ENCODE measurements at places on chromosomes 12 and 14.
A peak's percentile ranks its signal among the peaks of the same experiment; 100 is the strongest.

- DNase-seq = no peak
Observed at GRCh38 chr12:112425582-112426382, 7.0 kb downstream of the PTPN11 start.

DNA sequence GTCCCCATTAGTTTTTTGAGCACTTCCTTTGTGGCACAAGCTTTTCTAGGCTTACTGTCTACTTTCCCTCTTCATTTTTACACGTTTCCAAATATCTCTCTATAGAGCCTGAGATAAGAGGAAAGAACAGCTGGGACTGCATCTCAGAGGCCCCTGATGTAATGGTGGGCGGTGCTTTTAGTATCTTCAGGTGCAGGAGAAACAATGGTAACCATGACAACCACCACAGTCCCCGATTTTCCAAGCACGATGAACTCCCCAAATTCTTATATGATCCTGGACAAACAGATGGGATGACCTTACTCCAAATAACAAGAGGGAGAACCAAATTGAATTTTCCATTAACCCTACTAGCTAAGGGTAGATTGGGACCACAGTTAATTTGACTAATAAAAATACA, 103.3 kb downstream of the AEBP2 start:
- DNase-seq = no peak

GRCh38 chr12:59070322-59070933, 150.1 kb upstream of the LRIG3 start:
- DNase-seq = no peak

DNA sequence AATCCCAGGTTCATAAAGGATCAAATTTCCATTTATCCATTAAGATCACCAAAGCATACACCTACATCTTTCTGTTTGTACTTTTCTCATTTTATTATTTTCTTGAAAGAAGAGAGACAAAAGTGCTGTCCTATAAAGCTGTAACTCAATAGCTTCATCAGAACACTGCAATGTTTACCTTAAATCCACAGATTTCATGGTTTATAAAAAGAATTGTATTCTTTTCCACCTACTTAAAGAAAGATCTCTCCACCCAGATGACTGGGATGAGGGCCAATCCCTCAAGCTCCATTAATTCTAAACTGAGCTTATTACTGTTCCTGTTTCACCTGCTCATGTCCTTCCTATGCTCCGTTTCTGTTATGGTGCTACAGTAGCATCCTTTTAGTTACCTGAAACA, 470.6 kb downstream of the BCAT1 start:
- DNase-seq = no peak

DNA sequence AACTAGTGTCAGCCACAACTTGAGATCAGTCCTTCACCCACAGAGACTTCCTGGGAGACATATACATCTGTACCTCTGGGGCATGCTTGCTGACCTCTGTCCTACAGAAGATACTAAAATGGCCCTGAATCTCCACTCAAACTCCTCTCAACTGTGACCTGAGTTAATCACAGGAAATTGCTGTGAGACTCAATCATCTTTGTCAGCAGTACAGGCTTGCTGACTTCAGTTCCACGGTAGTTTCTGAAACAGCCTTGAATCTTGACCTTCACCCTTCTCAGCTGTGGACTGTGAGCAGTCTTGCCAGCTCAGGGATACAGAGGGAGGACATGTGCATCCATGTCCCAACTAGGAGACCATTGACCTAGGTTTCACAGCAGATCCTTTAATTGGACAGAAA, 1.4 kb upstream of the KLRC1 start:
- DNase-seq = no peak

- DNase-seq = no peak
Observed at GRCh38 chr14:75835737-75836136, 146.1 kb downstream of the TGFB3 start.

DNA sequence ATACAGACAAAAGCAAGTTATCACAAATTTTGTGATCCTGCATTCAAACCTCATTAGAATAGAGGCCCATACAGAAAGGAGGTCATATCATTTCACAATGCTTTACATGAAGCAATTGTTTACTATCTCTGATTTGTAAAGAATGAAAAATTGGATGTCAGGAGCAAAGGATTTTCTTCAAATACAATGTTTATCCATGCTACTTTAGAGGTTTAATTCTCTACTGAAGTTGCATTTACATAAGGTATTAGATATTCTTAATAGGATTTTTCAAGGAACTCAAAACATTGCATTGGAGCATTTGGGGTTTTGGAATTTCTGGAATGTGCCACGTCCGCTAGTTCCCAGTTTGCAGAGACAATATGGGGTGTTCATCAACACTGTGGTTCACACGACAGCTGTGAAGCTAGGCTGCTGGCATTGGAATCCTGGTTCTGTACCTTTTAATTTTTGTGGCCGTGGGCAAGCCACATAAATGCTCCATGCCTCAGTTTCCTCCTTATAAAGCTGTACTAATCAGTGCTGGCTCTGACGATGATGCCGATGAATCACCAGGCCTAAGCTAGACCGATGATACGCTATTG, 174.8 kb downstream of the APAF1 start:
- DNase-seq = no peak

GRCh38 chr14:31902002-31902401, 175.1 kb upstream of the ARHGAP5 start:
- no peak for DNase-seq

DNA sequence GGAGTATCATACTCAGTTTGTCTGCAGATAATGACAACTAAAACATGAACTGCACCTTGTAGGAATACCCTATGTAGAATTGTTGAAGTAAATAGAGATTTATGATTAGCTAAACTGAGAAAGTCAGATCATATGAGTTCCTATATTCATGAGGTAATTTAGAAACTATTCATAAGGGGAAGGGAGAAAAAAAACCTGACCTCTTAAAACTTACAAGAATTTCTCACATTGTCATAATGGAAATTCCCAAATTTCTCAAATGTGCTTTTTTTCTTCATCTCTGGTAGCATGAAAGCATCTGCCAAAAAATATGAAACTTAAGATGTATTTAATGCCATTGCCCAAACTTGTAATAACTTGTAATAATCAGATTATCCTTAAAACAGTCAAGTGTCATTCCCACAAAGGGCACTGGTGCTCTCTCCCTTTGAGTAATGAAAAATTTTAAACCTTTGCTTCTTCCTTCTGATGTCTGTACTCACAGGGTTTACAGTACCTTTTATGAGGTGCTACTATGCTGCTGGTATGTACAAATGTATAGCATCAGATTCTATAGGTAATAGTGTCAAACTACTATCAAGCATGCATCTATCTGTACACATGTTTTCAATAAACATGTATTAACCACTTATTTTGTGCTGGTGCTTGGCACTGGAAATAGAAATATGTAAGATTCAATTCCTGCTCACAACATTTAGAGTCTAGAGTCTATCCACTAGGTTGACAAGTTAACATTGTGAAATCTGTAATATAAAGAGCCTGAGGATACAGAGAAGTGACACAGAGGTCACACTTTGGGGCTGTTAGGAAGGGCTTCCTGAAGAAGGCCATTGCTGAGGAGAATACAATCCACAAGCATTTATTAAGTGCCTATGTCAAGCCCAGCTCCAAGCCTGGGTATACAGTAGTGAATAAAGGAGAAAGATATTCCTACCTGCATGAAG, 17.4 kb upstream of the DRAM1 start:
- DNase-seq = no peak

DNA sequence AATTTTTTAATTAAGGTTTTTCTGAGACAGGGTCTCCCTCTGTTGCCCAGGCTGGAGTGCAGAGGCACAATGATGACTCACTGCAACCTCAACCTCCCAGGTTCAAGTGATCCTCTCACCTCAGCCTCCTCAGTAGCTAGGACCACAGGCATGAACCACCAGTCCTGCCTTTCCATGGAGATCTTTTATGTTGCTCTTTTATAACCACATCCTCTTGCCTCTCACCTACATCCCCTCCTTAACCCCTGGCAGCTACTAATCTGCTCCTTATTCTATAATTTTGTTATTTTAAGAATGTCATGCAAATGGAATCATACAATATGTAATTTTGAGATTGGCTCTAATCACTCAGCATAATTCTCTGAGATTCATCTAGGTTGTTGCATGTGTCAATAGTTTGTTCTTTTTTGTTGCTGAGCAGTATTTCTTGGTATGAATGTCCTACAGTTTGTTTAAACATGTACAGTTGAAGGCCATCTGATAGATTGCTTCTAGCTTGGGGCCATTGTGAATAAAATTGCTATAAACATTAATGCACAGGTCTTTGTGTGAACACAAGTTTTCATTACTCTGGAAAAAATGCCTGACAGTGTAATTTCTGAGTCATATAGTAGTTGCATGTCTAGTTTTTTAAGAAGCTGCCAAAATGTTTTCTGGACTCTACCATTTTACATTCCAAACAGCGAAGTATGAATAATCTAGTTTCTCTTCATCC, 249.2 kb upstream of the AMIGO2 start:
- DNase-seq = no peak

DNA sequence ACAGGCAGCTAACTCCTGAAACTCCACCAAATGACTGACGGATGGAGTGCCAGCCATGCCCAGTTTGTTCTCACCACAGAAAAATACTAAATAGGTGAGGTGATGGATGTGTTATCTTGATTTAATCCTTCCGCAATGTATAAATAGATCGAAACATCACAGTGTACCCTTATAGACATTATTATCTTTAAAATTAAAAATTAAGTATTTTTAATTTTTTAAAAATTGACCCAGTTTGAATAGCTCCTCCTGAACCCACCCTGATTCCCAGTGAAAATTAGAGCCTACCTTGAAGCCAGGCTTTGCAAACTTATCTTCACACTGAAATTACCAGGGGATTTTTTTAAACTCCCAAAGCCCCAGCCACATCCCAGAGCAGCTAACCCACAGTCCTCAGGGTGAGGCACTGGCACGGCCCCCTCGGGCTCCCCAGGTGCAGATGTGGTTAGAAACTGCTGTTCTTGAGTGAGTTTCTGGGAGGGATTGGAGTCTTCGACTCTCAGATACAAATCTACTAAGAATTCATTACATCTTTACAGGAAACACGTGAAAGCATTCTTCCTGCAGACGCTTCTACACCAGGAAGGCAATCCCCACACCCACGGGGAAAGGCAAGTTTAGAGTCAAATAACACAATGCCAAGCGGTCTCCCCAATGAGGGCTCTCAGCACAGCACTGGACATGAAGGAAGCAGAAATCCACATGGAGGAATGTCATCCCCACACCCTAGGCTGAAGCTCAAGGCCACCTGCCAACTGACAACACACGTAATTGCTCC, 126.4 kb downstream of the RIMBP2 start:
- no peak for DNase-seq

GRCh38 chr14:51295646-51296263, 55.7 kb downstream of the TMX1 start:
- no peak for DNase-seq

GRCh38 chr12:32776258-32776657, 20.6 kb upstream of the YARS2 start:
- DNase-seq = no peak

GRCh38 chr14:57295239-57295638, 26.5 kb downstream of the AP5M1 start:
- no peak for DNase-seq

DNA sequence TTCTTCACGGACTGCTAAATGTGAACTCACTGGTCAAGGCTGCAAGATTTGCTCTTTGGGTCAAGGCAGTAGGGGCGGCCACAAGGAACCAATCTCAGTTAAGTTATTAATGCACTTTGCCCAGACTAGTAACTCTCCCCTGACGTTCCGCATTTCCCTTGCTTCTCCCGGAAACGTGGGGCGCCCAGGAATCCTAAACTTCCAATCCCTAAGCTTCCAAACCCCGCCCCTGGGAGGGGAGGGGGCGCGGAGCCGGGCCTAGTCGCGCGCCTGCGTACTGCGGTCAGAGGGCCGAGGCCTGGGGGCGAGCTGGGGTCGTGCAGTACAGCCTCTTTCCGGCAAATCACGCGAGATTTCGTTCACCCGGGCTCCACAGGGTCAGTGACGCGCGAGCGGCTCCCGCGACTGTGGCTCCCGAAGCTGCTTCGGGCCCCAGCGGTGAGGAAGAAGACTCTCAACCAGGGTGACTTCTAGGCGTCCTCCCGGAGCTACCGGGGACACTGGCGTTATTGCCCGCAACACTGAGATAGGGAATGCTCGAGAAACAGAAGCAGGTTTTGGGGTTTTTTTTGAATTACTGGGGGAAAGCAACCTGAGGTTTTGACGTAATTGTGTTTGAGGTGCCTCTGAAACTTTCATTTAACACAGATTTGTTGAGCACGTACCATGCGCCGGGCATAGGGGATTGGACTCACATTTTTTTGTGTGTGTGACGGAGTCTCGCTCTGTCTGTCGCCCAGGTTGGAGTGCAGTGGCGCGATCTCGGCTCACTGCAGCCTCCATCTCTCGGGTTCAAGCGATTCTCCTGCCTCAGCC, at the start of gene PTGR2:
TSS of gene PTGR2 (plus strand) at position 265 of the 816 bp plus-strand sequence. CDS start 7,032 bp downstream, outside the sequence.
- DNase-seq = peak; percentile 99

- no peak for DNase-seq
Observed at GRCh38 chr14:30521899-30522736, 36.8 kb upstream of the G2E3 start.

DNA sequence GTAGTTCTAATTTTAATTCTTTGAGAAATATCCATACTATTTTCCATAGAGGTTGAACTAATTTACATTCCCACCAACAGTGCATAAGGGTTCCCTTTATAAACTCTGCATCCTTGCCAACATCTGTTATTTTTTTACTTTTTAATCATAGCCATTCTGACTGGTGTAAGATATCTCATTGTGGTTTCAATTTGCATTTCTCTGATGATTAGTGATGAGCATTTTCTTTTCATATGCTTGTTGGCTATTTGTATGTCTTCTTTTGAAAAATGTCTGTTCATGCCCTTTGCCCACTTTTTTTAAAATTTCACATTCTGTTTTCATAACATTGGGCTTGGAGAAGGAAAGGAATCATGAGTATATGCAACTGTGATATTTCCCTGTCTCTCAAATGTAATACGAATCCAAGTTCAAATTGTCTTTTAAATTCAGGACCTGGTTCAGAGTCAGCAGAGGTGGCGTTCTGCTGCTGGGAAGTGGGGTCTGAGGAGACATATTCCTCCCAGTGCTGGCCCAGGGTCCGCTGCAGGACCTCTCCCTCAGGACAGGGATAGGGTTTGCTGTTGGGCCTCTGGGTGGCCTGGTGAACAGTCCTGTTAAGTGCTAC, 81.2 kb upstream of the ETV6 start:
- DNase-seq = no peak

DNA sequence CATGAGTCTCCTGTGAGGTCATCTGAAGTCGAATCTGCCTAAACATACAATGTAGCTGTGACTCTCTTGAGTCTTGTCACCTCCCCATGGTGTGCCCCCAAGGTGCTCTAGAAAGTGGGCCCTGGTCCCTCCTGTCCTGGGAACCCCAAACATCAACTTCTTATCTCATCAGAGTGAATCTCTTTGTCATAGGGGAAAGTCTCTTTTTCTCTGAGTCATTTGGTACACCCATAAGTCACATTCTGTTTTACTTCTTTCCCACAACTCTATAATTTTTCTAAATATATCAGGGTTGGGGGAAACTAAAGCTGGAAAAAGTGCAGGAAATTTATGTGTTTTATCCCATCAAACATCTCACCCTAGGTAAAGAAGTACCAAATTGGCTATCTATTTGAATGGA, 12.9 kb downstream of the SDR9C7 start:
- DNase-seq = no peak

All from left hindlimb (tissue), 1 donor.